ENCODE measurements at places on chromosomes 6 and 20. TPM values are rescaled to one million over a fixed set of nuclear protein-coding genes. Genes with fewer than 3 reads are reported as not detected.

GRCh38 chr20:9483131-9483530 lies 31.3 kb upstream of the LAMP5 start:
- no peak for DNase-seq

Gene BHLHE23
- total RNA-seq: 5.3 TPM

DNA sequence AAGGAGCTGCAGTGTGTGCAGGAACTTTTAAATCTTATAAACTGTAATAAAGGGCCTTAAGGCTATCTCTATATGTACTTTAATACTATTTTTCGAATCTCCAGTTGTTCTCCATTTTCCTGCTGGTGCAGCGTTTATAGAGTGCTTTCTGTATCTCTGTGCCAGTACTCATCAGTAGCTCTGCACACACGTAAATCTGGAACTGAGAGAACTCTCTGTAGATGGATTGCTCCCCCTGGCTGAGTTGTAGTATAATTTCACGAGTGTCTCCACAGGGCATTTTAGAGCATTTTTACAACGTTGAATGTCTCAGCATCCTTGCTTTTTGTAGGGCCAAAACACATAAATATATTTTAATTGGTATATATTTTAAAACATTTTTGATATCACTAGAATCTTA lies 256.5 kb downstream of the TRDN start:
- DNase-seq: peak; percentile 23

Gene PNPLA1
- 3.5 TPM for total RNA-seq

- no peak for DNase-seq
Measured at GRCh38 chr6:47091886-47092668, 49.9 kb upstream of the ADGRF1 start.

Gene FOXQ1
- total RNA-seq: 1.7 TPM

Gene PDE10A
- 18.0 TPM for total RNA-seq

Gene HLA-DOB
- total RNA-seq: 1.3 TPM

GRCh38 chr6:16249971-16250370 lies 11.6 kb downstream of the GMPR start:
- no peak for DNase-seq

DNA sequence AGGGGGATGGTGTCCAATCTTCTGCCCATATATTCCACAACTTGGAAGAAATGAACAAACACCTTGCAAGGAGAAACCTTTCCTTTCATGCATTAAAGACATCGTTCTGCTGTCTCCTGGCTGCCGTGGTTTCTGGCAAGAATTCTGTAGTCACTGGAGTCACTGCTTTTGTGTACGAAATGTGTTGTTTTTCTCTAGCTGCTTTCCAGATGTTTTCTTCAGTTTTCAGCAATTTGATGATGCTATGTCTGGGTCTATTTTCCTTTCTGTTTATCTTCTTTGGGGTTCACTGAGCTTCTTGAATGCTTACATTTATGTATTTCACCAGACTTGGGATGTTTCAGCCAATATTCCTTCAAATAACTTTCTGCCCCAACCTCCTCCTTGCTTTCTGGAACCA lies 40.6 kb upstream of the SLCO4A1 start:
- DNase-seq: no peak

Gene HLA-DRB1
- 9.5 TPM for total RNA-seq

GRCh38 chr6:54718541-54719023 lies 128.0 kb upstream of the FAM83B start:
- no peak for DNase-seq

Gene HLA-DQB1
- total RNA-seq: 1.7 TPM

DNA sequence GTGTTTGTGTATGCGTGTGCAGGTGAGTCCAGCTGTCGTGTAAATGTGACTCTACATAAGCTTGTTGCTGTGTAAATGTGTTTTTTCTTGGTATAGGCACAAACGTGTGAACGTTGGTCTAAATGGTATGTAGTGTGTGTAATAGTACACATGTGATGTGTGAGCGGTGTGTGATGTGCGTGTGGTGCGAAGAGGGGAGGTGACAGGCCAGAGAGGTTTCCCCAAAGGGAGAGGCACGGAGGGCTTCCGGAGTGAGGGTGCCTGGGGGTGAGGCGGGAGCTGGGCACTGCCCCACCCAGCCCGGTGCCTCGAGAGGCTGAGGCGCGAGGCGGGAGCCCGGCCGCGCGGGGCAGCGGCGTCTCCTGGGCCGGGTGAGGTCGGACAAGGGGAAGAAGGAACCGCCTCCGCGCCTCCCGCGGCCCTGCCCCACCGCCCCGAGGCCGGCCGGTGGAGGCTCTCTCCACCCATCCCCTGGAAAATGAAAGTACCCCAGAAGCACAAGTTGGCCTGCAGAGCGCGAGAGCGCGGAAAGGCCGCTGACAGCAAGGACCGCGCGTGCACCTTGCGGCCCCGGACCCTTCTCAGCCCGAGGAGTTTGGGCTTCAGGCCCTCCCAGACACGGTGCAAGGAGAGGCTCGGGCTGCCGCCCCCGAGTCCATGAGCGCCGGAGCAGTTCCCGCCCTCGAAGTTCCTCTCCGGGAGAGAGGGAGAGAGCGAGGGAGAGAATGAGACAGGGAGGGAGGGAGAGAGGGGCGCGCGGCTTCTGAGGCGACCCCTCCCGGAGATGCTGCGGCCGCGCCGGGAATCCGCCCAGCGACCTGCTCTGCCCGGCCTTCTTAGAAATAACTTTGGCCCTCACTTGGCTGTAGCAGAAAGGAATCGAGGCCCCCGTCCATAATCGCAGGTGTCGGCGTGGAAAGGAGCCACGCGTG lies 43.2 kb upstream of the OSTM1 start:
- DNase-seq: no peak

DNA sequence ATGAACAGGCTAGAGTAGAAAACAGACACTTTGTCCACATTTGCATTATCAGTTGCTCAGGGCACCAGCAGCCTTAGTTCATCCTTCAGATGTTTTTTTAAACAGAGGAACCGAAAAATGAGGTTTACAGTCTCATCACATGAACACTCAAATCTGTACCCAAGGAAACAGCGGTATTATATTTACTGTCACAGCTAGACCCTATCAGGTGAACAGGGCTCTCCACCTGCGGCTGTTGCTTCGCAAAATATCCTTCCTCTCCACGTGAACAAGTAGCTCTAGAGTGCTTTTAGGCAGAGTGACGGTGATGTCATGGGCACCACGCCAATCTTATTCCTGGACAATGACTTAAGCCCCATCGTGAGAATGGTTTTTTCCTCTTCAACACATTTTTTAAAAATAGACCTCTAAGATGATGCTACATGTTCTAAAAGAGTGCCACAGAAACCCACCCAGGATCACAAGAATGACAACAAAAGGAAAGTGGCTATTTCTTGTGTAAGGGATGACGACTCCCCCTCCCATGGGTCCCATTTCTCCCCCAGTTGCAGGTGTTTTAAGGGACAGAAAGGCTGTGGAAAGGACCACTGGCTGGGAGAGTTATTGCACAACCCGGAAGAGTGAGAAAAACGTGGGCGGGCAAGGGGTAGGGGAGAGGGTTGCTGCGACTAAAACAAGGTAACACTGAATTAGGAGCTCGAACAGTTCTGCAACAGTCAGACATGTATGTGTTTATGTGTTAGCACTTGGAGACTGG lies 77.7 kb downstream of the EFHC1 start:
- DNase-seq: no peak

GRCh38 chr6:110873981-110874879 lies at the start of gene AMD1:
AMD1 (plus strand) TSS chr6:110874785; CDS start chr6:110875106, 321 bp downstream.
- DNase-seq: peak; percentile 100

Data from testis (tissue), 5 donors.